ENCODE measurements at places on chromosomes 3 and 15.

DNA sequence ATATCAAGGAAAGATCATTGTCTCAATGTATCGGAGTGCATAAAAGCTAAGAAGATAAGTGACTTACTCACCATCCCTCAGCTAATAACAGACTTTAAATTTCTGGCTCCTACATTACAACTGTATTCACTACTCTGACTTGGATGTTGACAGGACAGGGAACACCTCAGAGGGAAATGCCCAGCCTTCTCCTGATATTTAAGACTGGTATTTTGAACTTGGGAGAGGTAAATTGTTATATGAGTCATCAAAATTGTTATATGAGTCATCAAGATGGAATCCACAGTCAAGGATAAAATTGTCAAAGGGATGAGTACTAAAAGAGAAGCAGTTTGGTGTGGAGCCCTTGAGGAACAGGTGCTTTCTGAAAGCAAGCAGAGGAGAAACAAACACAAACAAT, 961.4 kb downstream of the VGLL3 start:
- no peak for DNase-seq

GRCh38 chr3:133563186-133563591, 10.3 kb upstream of the CDV3 start:
- no peak for DNase-seq

- no peak for DNase-seq
Observed at GRCh38 chr15:92394309-92395097, 822 bp downstream of the ST8SIA2 start.

GRCh38 chr15:66771351-66771650, 69.3 kb downstream of the SMAD6 start:
- no peak for DNase-seq

DNA sequence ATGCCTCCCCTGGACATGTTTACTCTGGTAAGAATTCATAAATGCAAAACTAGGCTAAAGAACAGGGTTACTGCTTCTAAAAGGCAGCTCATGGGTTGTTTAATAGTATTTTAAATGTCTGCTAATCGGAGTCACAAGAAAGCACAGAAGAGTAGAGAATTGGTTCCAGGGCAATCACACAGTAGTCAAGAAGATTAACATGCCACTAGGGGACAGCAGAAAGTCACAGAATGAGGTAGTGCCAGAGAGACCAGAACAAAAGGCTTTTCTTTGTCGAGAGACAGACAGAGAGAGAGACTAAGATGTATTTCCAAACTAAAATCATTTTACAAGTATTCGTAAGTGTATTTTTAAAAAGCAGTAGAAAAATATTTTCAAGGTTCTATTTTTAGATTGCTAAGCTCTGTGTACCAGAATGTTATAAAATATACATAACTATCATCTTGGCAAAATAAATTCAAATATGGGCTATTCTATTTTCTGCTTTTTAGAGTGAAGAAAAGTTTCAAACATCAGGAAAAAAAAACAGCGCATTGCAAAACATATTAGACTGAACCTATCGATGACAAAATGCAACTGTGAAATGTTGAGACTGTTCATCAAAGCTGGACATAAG, 78.3 kb upstream of the CDIN1 start:
- DNase-seq: no peak

GRCh38 chr15:77624868-77625267, 7.8 kb downstream of the LINGO1 start:
- no peak for DNase-seq

- no peak for DNase-seq
Observed at GRCh38 chr3:138066972-138067371, 48.4 kb downstream of the DZIP1L start.

- no peak for DNase-seq
Observed at GRCh38 chr3:143464850-143465249, 345.3 kb downstream of the CHST2 start.

DNA sequence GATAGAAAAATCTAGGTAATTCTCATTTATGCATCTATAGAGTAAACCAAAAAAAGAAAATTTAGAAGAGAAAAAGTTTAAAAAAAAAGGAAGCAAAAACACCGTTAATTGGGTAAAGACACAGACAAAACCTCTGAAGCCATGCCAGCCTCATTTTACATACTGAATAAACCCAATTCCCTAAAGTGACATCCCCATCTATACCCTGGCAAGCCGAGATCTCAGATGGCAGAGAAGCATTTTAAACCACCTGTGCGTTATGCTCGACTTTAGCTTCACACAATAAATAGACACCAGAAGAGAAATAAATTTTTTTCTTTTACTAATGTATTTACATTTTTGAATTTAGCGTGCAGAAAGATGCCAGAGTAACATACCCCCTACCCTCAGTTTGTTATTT, 382.1 kb downstream of the PLCL2 start:
- DNase-seq: no peak

- peak; percentile 84 for DNase-seq
Observed at GRCh38 chr15:20356444-20356910, 185.1 kb downstream of the GOLGA6L6 start.

DNA sequence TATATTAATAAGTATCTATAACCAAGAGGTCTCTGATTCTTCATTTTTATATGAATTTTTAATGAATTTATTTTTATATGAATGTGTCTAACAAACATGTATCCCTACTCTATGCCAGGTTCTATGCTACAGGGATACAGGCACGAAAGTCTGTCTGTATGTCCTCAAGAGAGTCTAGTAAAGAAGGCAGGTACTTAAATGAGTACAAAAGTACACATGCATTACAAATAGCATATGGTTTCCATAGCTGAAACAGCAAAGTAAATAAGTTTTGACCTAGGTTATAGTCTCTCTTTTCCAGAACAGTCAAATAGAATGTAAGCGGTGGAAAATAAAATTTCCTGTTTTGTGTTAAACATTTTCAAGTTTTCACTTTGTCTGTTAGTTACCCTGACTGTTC, 13.3 kb upstream of the ABHD10 start:
- DNase-seq: no peak

GRCh38 chr3:77203851-77204250, 164.0 kb downstream of the ROBO2 start:
- no peak for DNase-seq

DNA sequence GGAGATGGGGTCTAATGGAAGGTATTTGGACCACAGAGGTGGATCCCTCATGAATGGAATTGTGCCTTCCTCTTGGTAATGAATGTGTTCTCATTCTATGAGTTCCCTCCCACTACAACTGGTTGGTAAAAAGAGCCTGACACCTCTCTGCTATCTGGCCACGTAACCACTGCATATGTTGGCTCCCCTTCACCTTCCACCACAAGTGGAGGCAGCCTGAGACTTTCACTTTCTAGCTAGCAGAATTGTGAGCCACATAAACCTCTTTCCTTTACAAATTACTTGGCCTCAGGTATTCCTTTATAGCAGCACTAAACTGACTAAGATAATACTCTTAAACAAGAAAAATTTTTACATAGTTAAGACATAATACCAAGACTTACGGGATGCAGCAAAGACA, 155.3 kb downstream of the NR1I2 start:
- DNase-seq: no peak

- no peak for DNase-seq
Observed at GRCh38 chr3:114642951-114643741, 349.3 kb downstream of the TIGIT start.

GRCh38 chr3:15229262-15229661, 23.2 kb downstream of the CAPN7 start:
- no peak for DNase-seq

- DNase-seq: no peak
Observed at GRCh38 chr3:80696280-80696679, 928.5 kb upstream of the ROBO1 start.

DNA sequence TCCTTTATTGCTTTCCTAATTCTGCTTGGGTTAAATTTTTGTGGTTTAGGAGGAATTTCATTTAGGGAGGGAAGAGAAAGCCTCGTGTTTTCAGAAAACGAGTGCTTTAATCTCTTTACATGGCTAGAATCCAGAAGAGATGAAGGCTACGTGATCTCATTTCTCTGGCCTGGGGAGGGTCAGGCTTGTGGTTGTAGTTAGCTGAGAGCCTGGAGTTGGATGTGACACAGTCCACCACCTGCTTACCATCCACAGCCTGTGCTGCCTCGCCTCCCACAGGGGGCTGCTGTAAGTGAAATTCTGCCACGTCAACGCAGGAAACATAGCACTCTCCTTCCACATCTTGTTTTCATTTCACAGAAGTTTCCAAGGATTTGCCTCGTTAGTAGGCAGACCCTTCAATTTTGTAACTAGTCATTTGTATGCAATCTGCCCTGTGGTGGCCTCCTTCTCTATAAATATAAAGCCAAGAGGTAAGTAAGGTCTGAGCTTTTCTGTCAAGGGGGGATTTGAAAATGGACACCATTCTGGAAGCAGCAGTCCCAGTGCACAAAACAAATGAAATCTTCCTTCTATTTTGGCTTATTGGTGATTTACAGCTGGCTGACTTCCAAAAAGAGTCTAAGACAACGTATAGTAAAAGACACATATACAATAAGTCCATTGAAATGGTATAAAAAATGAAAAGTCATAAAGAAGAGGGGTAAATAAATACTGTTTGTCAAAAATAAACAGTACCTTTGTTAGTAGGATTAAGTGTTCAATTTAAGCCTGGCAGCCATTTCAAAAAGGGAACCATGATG, 3.4 kb downstream of the GXYLT2 start:
- no peak for DNase-seq

GRCh38 chr3:53147151-53147902, 13.7 kb upstream of the PRKCD start:
- DNase-seq: no peak

DNA sequence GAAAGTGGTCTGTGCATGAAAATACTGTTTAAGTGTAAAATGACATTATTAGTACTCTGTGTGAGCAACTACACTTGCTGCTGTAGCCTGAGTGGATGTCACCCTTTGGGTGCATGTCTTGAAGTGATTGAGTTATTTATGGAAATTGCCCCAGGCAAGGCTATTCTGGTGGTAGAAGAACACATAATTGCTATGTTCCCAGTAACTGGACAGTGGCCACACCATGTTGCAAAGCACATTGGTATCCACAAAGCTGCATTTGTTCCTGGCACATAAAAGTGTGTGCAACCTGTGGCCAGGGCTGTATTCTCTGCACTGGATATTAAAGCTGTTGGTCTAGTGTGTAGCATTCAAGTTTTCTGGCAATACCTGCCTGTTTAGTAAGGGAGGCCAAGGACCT, 23.8 kb downstream of the MTMR14 start:
- no peak for DNase-seq

GRCh38 chr3:50625231-50626182, 8.6 kb downstream of the MAPKAPK3 start:
- DNase-seq: no peak

DNA sequence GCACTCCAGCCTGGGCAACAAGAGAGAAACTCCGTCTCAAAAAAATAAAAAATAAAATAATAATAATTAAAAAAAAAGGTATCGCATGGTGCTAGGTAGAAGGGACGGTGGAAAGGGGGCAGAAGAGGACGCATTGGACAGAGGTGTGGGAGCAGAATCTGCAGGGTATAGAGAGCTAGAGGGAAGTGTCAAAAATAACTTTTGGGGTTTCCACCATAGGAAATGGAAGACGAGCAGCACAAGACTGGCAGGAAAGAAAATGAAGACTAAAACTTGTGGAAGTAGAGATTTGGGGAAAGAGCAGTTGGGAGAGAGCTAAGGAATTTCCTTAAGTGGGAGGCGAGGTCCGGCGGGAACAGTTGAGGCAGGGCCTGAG, 585 bp upstream of the MKRN2 start:
- DNase-seq: no peak

DNA sequence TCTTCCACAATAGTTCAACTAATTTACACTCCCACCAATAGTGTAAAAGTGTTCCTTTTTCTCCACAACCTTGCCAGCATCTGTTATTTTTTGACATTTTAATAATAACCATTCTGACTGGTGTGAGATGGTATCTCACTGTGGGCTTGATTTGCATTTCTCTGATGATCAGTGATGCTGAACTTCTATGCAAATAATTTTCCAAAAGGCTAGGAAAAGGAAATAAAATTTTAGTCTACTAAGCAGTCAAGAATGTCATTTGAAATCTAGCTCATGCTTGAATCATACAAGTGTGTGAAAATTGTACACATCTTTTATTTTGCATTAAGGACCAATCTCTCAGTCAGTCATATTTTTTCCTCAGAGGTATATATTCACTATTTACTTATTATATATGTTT, 101.7 kb upstream of the UBP1 start:
- no peak for DNase-seq

GRCh38 chr3:38643592-38643991, 5.9 kb downstream of the SCN5A start:
- DNase-seq: no peak

GRCh38 chr3:49638445-49638844, 35.7 kb upstream of the APEH start:
- DNase-seq: no peak

- no peak for DNase-seq
Observed at GRCh38 chr15:59364248-59364647, 8.4 kb downstream of the MYO1E start.

Data from activated CD4-positive, alpha-beta T cell treated with anti-CD3 and anti-CD28 coated beads for 24 hours (primary cell).